ENCODE measurements at places on chromosomes 6 and 20.

DNA sequence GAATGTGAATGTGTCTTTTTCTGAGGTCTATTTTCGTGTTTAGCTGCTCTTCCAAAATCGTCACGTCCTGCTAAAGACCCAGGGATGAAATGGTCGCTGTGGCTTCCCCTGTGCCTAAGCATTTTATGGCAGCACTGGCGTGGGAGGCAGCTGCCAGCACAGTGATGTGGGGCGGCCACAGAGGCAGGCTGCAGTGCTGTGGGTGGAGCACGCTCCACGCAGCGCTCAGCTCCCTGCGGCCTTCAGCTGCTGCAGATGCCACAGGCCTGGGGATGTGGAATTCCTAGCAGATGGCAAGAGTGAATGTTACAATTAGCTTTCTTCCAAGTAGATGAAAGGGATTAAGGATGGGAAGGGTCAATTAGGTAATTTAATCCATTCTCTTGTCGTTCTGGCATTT, 242.6 kb downstream of the SMOC2 start:
- DNase-seq, result no peak

DNA sequence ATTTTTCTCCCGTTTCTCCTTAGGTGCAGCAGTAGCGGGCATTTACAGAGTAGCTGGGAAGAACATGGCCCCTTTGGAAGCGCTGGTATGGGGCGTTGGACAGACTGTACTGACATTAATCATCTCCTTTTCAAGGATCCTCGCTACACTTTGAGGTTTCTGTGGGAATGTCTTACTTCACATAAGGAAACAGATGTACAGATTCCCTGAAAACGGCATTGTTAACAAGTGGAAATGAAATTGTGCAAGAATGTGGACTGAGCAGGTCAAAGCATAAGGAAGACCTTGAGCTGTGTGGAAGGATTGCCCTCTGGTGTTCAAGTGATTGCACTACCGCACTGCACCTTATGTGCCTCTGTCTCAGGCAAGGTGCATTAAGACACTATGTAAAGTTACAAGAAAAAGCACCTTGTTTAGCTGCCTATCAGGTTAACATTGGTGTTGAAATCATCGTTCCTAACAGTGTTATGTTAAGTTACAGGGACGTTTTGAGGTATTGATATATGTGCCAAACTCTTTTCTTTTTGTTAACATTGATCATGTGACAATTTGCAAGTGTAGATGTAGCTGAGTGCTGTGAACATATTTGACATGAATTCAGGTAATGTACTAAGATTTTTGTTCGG, 38.0 kb downstream of the TMEM170B start:
- peak; percentile 44 for DNase-seq

DNA sequence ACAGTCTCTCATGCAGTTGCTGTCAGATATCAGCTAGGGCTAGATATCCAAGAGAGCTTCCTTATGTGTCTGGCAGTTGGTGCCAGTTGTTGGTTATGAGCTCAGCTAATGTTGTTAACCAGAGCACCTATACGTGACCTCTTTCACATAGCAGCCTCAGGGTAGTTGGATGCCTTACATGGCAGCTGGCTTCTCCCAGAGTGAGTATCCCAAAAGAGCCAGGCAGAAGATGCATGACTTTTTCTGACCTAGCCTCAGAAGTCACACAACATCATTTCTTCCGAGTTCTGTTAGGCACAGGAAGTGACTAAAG, 175.7 kb downstream of the VEGFA start:
- no peak for DNase-seq

- DNase-seq, result no peak
These were observed 417.3 kb upstream of the ARID1B start for GRCh38 chr6:156359912-156360311.

- no peak for DNase-seq
These were observed 5.1 kb upstream of the TXLNB start for GRCh38 chr6:139296927-139297326.

DNA sequence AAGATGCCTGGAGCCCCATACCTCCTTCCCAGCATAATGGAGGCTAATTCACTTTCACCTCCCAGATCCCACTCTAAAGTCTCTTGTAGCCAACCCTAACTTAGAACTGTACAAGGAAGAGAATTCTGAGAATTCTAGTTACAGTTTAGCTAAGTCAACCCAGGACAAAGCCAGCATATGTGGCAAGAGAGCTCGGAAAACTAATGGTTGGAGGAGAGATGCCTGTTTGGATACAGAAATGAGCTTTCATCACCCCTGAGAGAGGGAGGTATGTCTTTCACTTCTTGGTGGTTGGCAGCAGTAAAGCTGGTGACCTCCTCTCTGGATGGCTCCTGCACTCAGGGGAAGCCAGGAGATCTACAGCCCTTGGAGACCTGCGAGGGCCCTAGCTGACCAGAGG, 252.6 kb upstream of the SUPT3H start:
- no peak for DNase-seq

GRCh38 chr6:128504003-128504654, 16.3 kb downstream of the PTPRK start:
- DNase-seq, result no peak

DNA sequence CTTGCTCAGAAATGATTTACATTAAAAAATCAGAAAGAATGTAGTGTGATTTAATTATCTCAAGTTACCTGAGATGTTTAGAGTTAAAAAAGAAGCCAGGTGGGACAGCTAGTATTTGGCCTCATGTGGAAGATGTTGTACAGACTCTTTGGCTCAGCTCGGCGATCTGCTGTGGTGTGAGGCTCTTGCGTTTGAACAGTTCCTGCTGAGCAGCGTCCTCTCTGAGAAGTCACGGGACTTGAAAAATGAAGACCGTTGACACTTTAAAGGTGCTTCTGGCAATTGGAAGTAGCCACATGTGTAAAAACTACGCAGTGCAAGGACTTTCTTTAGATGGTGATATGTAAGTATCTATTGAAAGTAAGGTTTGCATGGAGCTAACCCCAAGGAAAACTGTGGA, 169.0 kb downstream of the BACH2 start:
- DNase-seq, result no peak

DNA sequence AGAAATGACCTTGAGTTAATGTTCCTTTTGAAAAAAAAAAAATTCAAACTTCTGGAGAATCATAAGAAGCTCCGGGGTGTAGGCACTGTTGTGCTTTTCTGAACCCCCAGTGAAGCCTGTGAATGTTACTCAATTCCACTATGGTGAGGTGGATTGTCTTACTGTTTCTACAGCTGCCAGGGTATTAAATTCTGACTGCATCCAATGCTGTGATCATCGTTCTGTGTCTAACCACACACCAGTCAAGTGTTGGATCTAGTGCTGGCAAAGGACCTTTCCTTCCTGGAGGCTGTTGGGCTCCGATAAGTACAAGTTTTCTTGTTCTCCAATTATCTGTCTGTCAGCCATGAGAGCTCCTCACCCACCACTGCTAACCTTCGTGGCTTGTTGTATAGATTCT, 162.0 kb upstream of the EPHA7 start:
- no peak for DNase-seq

DNA sequence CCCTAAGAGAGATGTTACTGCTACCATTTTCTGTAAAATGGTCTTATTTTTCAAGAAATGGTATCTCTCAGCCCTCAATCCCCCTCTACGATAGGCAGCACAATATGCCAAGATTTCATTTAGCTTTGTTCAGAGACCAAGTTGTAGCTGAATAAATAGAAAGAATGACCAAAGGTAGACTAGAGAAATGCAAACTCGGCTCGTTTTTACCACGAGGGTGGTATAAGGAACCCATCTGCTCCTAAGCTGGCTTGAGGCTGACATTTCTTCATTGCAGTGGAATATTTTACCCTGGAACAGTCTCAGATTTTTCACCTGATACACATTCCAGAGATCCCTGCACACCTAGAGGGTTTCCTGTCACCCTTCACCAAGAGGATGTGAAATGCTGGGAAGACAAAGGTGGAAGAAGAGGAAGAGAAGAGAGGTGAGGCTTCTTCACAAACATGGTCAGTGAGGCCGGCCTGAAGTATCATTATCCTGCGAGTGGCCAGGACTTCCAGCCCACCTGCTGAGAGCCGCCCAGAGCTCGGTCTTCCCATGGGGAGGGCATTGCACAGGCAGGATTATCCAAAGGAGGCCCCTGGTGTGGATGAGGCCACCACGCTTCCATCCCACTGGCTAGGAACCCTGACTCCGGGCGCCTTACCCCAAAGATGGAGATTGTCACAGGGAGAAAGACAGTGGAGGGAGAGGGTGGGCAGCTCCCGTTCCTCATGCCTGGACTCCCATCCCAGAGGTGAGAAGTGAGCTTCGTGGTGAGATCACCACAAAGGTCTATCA, 57.1 kb upstream of the AFDN start:
- DNase-seq, result no peak

DNA sequence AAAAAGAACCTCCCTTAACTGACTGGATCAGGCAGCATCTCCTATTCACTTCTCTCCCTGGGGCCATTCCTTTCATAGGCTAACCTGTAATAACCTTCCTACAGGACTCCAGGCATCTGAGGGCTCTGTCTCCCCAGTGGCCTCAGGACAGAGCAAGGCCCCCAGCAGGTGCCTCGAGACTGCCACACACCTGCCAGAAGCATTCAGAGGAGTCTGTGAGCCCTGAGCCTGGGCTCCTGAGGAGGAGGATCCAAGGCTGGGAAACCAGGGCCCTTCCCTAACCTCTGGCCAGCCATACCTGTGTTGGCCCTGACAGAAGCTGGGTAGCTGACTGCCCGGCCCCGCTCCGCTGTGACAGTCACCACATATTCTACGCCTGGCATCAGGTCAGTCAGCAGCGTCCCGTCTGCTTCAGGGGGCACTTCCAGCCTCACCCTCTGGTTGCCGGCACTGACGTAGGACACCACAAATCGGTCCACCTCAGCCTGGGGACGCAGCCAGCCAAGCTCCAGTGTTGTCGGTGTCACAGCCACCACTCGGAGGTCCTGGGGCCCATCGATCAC, 20.6 kb downstream of the TNXB start:
- DNase-seq, result no peak

- DNase-seq, result no peak
These were observed 524.2 kb downstream of the CDH26 start for GRCh38 chr20:60482221-60483008.

DNA sequence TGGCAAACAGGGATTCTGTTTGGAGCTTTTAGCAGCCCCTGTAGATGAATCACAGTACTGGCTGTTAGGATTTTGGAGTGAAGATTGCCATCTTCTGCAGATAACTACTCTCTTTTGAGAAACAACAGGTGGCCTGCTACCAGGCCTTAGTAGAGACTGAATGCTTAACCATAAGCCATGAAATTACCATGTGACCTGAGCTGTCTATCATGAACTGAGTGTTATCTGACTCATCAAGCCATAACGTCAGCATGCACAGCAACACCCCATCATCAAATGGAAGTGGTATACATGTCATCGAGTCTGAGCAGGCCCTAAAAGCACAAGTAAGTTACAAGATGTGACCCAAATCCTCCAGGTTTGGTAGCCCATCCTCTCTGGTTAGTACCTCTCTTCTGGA, 132.6 kb downstream of the GPR63 start:
- DNase-seq, result no peak

GRCh38 chr20:1134836-1135235, 16.4 kb downstream of the PSMF1 start:
- DNase-seq, result no peak

GRCh38 chr20:20167698-20168097, 115.4 kb downstream of the CFAP61 start:
- DNase-seq, result no peak

DNA sequence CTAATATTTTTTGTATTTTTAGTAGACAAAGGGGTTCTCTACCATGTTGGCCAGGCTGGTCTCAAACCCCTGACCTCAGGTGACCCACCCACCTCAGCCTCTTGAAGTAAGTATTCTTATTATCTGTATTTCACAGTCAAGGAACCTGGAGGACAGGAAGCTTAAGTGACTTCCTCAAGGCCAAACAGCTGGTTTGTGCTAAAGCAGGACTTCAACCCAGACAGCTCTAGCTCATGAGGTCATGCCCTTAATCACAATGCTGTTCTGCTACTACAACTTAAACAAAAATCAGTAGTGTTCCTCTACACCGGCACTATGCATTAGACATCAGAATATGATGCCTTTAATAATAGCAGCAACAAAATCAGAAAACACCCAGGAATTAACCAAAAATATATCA, 168.9 kb downstream of the ADGB start:
- DNase-seq, result no peak

DNA sequence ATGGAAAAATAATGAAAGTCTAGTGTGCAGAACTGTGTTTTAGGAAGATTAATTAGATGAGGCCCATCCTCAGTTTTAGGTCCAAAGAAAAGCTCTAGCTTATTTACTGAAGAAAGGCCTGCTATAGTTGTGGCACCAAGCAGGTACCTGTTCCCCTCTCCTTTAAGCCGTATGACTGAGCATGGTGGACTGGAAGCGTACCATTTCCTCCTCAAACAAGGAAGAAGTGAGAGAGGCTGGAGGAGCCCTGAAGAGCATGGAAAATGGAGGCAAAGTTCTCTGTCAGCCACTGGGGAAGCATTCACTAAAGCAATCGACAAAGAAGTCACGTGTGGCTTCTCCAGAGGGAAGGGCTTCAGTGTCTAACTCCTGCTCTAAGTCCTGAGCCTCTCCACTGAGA, 100.2 kb downstream of the MAN1A1 start:
- no peak for DNase-seq

- DNase-seq, result no peak
These were observed 47.6 kb downstream of the PRND start for GRCh38 chr20:4769328-4769727.

GRCh38 chr6:170174771-170175643, 115.9 kb downstream of the DLL1 start:
- no peak for DNase-seq

DNA sequence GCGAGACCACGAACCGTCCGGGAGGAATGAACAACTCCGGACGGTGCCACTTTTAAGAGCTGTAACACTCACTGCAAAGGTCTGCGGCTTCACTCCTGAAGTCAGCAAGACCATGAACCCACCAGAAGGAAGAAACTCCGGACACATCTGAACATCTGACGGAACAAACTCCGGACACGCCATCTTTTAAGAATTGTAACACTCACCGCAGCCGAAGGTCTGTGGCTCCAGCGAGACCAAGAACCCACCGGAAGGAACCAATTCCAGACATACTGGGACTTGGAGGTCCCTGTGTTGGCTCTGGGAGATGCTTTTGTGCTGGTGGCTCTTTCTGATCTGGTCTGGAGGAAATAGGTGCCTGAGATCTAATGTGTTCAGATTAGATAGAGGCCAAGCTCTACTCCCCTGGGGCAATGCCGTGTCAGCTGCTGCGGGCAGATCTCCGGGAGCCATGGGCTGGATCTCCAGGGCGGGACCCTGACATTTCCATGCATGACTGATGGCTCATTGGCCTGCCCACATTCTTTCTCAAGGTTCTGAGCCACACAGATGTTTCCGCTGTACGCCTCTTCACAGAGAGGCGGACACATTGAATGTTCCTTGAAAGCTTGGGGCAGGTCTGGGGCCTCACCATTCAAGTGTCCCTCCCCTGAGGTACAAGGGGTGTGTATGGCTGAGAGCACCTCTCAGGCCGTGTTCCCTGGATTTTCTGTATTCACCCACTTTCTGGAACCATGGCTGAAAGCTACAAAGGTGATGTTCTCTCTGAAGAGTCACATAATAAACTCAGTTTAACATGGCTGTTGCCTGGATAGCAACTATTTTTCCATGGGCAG, 29.3 kb downstream of the GMPR start:
- no peak for DNase-seq

DNA sequence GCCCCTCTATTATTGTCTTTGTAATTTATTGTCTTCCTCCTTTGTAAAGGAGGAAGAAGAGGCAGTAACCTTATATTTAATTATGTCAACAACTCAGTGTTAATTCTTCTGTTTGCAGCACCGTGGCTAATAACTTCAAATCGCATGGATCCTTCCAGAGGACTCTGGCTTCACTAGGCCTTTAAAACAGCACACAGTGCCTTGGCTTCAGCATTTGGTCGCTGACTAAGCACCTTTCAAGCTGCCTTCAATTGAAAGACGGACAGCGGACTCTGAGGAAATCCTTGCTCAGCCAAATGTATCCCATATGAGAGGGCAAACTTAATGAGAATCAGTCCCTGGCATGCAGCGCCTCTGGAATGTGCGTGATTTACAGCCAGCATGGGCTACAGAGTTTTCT, 64.2 kb downstream of the SGK1 start:
- peak; percentile 49 for DNase-seq
